ENCODE measurements at places on chromosomes 11 and 22. TPM values are rescaled to one million over a fixed set of nuclear protein-coding genes. Genes with fewer than 3 reads are reported as not detected.

The MS4A6E gene
- total RNA-seq = not detected

The APOL1 gene
- 2.7 TPM for total RNA-seq

The DDIAS gene
- 0.94 TPM for total RNA-seq

The MOGAT2 gene
- total RNA-seq = not detected

The DRICH1 gene
- total RNA-seq = 0.73 TPM

The TEAD1 gene
- not detected for total RNA-seq

The TMEM41B gene
- 34.2 TPM for total RNA-seq

The ANO1 gene
- not detected for total RNA-seq

The OR8D1 gene
- total RNA-seq = under 0.01 TPM

The FEN1 gene
- total RNA-seq = 13.1 TPM

The TIGD3 gene
- 0.42 TPM for total RNA-seq

The OR5P2 gene
- not detected for total RNA-seq

The CARNS1 gene
- total RNA-seq = 3.3 TPM

The OR51B4 gene
- not detected for total RNA-seq

The INSC gene
- 0.10 TPM for total RNA-seq

The INS gene
- not detected for total RNA-seq

The SUSD2 gene
- total RNA-seq = 0.31 TPM

The PATE2 gene
- total RNA-seq = not detected

The GPHA2 gene
- not detected for total RNA-seq

The SEC14L3 gene
- total RNA-seq = not detected

The TRIM51 gene
- not detected for total RNA-seq

The MMP13 gene
- total RNA-seq = not detected

The C11orf16 gene
- total RNA-seq = not detected

The MMP12 gene
- not detected for total RNA-seq

The C11orf87 gene
- not detected for total RNA-seq

The IL10RA gene
- total RNA-seq = 314 TPM

The OR51B5 gene
- 0.31 TPM for total RNA-seq

The UPK3A gene
- 0.94 TPM for total RNA-seq
